ENCODE measurements at places on chromosomes 16 and 17.

DNA sequence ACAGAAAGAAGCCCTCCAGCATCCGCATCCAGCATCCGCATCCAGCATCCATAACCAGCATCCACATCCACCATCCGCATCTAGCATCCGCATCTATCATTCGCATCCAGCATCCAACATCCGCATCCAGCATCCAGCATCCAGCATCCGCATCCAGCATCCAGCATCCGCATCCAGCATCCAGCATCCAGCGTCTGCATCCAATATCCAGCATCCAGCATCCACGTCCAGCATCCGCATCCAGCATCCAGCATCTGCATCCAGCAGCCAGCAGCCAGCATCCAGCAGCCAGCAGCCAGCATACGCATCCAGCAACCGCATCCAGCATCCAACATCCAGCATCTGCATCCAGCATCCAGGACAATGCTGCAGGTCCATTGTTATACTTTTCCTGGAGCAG is 671.0 kb upstream of the C16orf82 start:
- DNase-seq = no peak

GRCh38 chr17:15431196-15431595 is 36.2 kb downstream of the CDRT4 start:
- no peak for DNase-seq

DNA sequence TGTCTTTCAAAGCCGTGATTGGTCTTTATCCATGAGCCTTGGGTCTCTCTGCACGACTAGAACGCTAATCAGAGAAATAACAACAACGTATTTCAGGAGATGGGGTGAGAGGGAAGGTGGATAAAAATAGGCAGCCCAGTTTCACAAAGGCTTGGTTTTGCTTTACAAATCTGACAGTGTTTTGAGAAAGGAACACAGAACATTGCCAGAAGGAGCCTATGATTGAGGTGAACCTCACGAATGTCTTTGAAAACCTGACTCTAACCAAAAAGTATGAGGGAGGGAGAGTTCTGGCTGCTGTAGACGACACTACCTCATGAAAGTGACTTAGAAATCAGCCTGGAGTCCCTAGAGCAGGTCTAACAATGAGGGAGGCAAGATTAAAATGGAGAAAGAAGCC is 38.0 kb upstream of the NOL11 start:
- no peak for DNase-seq

GRCh38 chr17:49925921-49926320 is 43.1 kb upstream of the DLX4 start:
- DNase-seq = no peak

DNA sequence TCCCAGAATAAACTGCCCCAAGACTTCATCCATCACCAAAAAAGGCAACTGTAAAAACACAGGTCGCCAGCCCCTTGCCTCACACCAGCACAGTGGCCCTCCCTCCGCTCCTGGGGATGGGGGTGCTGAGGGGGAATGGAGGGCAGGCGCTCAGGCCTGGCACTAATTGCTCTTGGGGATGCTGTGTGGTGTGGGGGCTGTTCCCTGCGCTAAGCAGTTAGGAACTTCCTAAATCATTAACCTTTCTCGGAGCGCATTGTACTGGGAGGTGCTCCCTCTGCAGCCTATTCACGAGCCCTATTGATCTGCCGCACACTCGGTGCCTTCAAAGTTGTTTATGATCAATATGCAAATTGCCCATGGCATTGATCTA is 199.9 kb downstream of the ZFHX3 start:
- DNase-seq = no peak

DNA sequence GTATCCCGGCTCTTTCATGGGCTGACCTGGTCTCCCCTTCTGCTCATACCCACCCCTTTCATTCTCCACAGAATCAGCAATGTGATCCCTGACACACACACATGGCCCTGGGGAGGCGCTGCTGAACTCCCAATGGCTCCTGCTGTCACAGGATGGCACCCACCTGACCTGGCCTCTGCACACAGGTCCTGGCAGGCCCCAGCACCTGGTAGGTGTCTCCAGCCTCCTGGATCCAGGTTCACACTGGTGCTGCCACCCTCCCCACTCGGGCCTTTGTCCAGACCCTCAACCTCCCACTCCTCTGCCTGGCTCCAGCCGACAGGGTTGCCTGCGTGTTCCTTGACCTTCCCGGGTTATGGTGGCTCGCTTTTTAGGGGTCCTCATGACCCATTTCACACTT is 1.3 kb upstream of the CD300C start:
- DNase-seq = no peak

DNA sequence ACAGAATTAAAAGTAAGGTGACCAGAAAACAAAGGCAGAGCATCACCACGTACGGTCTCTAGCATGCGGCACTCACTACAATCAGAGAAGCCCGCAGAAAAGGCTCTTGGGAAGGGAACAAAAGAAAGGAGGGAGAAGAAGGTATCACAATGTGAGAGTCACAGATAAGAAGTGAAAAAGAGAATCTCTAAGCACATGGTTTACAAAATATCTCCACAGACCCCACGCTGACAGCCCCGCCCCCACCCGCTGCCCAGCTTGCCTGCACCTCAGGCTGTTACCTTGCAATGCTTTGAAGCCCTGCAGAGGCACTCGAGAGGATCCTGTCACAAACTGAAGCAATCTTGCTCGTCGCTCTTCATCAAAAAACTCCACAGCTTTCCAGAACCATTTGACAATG is 40.5 kb downstream of the CEP95 start:
- no peak for DNase-seq

DNA sequence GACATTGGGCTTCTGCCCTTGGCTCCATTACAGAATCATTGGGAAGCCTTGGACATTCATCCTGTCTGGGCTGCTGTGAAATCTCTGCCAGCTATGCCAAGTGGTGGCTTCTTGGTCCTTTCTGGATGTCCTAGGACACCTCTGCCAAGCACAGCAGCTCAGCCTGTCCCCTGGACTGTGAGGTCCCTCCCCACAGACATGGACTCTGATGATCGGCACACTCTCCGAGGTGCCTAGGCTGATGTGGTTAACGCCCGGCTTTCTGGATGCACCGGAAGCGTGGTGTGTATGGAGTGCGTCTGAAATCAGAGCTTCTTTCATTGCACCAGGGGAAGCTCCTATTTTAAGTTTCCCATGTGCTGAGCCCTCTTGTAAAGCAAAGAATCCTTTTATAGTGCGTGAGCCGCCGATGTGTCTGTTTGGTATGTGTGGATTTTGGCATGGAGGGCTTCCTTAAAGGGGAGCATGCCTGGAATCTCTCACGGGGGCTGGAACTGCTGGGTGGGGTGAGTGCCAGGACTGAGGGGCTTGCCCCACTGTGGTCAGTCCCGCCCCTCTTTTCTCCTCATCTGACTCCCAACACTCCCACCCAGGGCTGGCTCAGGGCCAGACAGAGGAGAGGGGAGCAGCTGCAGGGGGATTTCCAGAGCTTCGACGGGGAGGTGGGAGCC is 7.0 kb upstream of the ARHGAP23 start:
- no peak for DNase-seq

GRCh38 chr17:31266042-31266441 is 31.0 kb downstream of the OMG start:
- no peak for DNase-seq

DNA sequence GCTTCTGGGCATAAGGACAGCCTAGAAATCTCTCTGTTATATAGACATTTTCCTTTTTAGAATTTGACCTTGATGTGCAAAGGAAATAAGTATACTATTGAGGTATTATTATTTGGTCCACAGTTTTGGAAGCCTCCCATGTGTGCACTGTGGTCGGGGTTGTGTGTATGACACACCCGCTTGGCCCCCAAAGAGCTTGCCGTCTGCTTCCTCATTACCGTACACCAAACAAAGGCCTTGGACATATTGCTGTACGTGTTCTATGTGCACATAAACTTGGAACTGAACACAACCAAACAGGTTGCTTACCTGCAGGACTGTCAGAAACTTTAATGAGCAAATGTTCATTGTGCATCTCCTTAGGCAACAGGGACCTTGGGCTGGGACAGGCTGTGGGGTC is 38.2 kb downstream of the METRNL start:
- no peak for DNase-seq

DNA sequence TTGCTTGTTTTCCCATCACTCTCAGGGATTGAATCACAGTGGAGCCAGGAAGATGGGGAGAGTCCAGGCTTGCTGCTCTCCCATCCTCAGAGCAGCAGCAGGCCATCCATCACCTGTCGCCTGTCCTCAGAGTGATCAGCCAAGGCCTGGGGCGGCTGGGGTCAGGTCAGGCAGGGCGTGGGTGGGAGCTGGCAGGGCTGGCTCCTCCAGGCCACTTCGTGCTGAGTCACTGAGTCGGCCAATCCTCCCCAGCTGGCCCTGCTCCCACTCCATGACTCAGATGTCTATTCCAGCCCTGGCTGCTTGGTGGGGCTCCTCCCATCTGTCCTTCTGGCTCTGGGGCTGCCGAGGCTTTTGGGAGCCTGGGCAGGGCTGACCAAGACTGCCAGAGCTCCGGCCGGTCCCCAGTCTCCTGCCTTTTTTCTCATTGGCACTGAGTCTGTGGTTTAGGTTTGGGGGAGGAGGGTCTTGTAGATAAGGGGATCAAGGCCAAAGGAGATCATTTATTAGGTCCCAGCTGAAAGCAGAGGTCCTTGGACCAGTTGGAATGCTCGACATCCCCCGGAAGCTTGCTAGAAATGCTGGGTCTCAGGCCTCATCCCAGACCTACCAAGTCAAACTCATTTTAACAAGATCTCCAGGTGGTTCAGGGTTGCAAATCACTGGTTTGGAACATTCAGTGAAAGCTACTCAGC is 72.7 kb downstream of the ABCC1 start:
- no peak for DNase-seq

- DNase-seq = no peak
These were observed 308.9 kb upstream of the MON1B start for GRCh38 chr16:76882105-76882504.

DNA sequence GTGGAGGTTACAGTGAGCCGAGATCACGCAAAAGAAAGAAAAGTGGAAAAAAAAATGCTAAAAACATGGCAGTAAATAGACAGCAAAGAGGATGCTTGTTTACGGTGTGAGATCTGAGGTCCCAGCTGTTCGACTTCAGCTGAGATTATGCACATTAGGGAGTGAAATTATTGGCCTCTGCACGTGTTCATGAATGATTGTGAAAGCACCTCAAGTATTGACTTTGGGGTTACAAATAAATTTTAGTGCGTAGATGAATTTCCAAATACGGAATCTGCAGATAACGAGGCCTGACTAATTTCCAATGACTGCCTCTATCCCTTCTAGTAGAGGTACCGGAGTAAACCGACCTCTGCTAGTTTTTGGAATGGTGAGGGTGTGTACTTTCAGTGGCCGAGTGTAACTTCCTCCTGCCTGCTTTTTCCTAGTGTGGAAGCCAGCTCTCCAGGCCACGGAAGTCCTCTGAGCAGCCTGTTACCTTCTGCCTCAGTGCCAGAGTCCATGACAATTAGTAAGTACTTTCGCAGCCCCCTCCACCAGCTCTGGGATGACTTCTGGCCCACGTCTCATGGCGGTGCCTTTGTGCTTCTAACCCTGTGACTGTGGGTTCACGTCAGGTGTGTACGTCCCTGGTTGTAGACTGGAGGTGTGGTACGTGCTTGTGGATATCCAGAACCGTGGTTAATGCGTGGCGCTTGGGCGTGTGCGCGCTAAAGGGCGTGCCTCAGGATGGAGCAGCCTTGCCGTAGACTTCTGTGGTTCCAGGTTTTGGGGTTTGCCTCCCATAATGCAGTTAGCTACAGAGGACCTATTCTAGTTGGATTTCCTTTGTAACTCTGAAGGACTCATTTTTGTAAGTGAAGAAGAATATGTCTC is 102.1 kb downstream of the SNX29 start:
- no peak for DNase-seq

GRCh38 chr16:1781758-1782407 is 488 bp downstream of the SPSB3 start:
- DNase-seq = no peak

DNA sequence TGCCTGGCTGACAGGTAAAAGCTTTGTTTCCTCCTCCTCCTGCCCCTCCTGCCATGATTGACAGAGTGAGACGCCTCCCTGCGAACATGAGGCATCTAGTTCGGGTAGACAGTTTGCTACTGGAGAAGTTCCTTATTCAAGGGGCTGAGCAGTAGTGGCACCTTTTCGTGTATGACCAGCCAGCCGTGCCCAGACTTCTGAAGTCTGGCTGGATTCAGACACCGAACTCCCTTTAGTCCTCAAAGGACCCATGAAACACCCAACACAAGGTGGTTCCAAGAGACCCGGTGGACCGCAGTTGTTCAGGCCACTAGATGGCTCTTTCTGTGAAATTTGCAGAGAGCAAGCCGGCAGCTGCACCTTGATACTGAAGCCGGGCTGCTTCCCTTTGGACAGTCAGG is 192.8 kb downstream of the XYLT1 start:
- no peak for DNase-seq

DNA sequence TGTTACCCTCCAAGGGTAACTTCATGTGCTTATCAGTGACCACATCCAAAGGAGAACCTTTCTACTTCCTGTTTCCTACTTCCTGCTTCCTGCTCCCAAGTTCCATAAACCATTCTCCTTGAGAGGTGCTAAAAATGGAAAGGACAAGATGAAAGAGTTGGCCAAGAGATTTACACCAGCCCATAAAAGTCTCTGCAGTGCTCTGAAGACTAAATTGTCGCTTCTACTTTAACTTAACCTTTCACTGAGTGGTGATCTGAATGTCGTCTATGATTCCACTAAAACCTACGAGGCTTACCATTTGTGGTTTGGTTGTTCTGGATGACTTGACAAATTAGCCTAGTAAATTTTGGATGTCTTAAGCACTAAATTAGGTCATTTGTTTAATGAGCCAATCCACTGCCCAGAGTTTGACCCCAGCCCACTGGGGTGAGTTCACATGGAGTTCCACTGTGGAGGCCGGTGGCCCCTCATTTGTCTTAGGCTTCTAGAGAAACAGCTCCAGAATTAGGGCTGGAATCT is 333.1 kb downstream of the FOXL1 start:
- no peak for DNase-seq

DNA sequence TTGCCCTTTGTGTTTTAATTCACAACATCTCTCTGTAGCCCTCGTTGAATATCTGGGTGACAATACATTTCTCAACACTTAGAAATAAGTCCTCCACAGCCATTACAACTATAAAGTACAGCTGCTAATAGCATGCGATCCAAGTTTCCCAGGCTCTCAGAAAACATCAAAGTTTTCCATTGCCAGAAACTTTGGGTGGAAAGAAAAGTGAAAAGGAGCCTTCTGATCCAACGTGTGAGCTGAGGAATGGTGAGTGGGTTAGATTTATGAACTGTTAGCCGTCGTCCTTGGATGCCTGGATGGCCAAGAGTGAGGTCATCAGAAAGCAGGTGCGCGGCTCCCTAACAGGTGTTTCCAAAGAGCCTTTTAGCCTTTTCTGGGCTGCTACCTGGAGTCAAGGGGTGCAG is 258.0 kb downstream of the PMP22 start:
- DNase-seq = no peak

- no peak for DNase-seq
These were observed 133.6 kb downstream of the SNX11 start for GRCh38 chr17:48241131-48241591.

DNA sequence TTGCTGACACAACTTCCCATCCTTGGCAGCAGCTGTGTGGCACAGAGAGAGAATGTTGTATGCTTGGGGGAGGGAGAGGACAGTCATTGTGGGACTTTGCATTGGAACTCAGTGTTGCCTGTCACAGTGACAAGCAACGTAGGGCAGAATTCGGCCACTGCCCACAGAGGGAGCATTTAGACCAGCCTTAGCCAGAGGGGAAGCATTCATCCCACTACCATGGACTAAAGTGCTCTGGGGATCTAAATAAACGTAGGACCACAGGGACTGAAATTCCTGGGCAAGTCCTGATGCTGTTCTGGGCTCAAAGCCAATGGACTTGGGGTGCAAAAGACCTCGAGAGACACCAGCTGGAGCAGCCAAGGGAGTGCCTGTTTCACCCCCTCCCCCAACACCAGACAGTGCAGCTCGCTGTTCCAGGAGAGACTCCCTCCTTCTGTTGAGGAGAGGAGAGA is 44.9 kb downstream of the ABCA8 start:
- DNase-seq = no peak

All from stimulated activated CD8-positive, alpha-beta memory T cell treated with anti-CD3 and anti-CD28 coated beads, Interleukin-7, amount 100 ng/mL, for 48 hours (primary cell).